Esophagus squamous epithelium (tissue), 5 donors: ENCODE measurements at places on chromosomes 1 and 21. TPM values are rescaled to one million over a fixed set of nuclear protein-coding genes. Genes with fewer than 3 reads are reported as not detected.

RGSL1 gene
- total RNA-seq, result not detected

CHODL gene
- 0.22 TPM for total RNA-seq

CD55 gene
- total RNA-seq, result 60.8 TPM

PROX1 gene
- total RNA-seq, result 0.70 TPM

OR10Z1 gene
- not detected for total RNA-seq

BATF3 gene
- total RNA-seq, result not detected

KCNE2 gene
- not detected for total RNA-seq

KRTAP21-2 gene
- not detected for total RNA-seq

CELA3B gene
- total RNA-seq, result not detected

C1orf21 gene
- total RNA-seq, result 14.6 TPM

GBP1 gene
- total RNA-seq, result 22.1 TPM

MLLT11 gene
- 0.75 TPM for total RNA-seq

DISC1 gene
- total RNA-seq, result 3.3 TPM

MTMR11 gene
- 3.9 TPM for total RNA-seq

S100A7A gene
- 6.7 TPM for total RNA-seq

DPT gene
- total RNA-seq, result 65.8 TPM

ERRFI1 gene
- 57.1 TPM for total RNA-seq

CFAP107 gene
- not detected for total RNA-seq

GSTM4 gene
- 33.5 TPM for total RNA-seq
